ENCODE measurements at places on chromosomes 6 and 20.
A peak's percentile ranks its signal among the peaks of the same experiment; 100 is the strongest.

- DNase-seq: no peak
These were observed 27.8 kb upstream of the JAG1 start for GRCh38 chr20:10701607-10702006.

DNA sequence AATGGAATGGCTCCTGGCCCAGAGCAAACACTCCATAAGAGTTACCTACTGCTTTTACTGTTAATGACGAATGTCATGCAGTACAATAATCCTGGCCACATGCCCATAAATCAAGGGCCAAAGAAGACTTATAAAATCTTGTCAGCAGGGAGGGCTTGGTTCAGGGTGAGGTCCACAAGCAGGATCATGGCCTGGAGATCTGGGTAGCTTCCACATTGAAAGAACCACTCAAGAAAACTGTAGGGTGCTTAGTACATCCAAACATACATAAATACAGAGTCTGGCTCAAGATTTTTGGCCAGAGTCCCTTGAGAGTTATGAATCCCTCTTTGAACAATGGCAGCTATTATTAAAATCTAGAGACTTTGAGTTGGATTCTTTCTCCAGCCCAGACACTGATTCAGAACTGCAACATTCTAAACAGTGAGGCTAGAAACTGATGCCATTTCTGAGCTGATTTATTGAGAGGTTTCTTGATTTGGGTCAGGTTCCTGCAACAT lies 188.7 kb downstream of the CDC5L start:
- DNase-seq: no peak

DNA sequence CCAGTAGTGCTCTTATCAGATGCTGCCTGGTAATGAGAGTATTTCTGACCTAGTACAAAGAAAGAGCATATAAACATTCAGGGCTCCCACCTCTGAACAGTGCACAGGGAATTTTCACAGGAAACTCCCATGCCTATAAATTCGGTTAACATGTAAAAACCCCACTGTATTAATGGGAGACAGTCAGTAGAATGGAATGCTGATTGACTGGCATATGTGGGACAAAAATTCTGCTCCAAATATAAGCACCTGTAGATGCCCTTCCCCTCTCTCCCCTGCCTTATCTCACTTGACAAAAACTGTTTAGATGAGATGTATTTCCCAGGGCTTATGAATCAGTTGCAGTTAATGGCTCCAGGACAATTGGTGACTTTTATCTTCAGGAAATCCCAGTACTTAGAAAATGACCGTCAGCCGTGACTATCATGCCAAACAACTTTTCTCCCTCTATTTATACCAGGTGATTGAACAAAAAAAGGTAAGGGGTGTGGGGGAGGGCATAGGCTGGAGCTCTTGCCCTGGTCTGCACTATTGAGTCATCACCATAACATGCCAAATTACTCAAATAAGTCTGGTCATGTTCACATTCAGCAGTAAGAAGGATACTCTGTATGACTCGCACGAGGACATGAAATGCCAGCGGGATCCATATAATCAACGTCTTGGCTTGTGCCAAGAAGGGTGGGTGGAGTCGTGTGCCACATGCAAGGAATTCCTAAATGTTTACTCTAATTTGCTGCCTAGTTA lies 176.4 kb upstream of the BMP2 start:
- no peak for DNase-seq

DNA sequence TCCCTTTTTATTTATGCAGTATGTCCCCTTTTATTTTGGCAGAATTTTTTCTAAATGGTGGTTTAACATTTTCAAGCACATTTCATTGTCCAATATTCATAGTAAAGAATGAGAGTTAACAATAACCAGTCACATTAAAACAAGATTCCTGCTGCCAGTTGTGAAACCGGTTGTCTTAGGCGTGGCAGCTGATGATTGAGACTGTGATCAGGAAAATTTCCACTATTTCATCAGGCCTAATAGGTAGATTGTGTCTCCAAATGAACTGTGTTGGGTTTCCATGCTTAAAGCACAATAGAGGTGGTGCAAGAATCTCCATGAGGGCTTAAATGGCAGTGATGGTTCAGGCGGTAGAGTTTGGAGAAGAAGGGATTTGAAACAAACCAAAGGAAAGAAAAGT lies 15.3 kb downstream of the PRDM1 start:
- DNase-seq: no peak

DNA sequence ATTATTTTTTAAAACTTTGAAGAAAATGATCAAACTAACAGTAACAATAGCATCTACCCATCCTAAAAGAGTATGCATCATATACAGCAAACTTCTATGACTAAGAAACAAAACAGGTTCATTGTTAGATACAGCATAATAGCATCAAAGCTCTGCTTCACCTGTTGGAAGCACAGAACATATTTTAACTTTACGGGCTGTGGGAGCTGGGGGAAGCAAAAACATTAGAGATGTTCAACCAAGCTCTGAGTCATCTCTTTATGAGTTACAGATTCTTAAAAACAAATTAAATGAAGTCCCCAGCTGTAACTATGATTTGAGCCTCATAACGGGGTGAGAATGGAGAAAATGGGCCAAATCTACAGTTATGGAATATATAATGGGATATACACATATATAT lies 63.4 kb downstream of the SYNE1 start:
- no peak for DNase-seq

GRCh38 chr20:11813106-11813890 lies 104.4 kb upstream of the BTBD3 start:
- no peak for DNase-seq

DNA sequence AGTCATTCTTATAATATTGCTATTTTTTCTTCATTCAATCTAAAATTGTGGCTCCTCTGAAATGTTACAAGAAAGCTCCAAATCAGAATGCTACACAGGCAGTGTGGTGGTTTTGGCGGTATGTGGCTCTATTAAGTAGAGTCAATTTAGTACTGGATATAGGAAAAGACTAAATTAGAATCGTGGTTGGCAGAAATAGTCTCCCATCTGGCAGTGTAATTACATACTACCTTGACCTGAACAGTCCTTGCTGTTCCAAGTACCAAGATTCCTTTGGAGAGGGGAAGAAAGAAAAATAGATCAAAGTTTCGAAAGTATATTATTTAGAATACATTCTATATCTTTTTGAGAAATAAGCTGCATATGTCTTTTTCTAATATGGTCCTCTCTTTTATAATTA lies 78.2 kb downstream of the C6orf118 start:
- DNase-seq: no peak

GRCh38 chr6:132495604-132496079 lies 17.3 kb downstream of the STX7 start:
- no peak for DNase-seq

GRCh38 chr6:85923013-85923430 lies 280.3 kb upstream of the SYNCRIP start:
- no peak for DNase-seq

DNA sequence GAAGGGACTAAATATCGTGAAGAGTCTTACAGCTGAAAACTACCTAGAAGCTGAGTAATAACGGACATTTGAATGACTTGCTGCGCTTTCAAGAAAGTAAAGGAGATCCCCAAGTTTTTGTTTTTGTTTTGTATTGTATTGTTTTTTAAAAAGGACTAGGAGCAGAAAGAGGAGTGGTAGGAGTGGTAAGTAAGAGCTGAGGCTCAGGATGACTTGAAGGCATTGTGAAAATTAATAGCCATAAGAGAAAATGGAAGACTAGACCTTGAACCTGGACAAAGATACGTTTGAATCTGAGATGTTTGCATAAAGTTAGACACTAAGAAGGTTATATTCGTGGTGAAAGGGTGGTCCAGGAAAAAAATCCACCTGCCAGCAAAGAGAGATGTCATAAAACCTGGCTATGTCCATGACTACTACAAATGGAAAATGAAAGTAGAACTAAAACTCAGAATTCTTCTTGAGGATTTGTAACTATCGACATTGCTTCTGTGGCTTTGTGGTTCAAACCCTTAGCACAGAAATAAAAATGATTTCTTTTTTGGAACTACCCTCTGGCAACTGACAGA lies 824.8 kb upstream of the FLRT3 start:
- DNase-seq: no peak

DNA sequence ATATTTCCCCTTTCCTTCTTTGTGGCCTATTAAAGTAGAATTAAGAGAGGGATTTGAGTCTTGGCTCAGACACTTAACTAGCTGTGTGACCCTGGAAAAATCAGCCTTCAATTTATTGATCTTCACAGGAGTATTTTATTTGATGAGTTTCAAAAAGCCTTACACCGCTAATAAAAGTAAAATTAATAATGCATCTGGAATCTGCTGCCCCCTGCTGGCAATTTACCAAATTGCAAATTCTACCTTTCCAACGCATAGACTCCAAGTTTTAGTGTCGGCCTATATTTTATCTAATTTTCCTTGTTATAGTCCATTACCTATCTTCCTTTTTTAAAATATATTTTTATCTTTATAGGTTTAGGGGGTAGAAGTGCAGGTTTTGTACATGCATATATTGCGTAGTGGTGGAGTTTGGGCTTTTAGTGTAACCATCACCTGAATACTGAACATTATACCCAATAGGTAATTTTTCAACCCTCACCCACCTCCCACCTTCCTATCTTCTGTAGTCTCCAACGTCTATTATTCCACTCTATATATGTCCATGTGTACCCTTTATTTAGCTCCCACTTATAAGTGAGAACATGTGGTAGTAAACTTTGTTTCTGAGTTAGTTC lies 46.3 kb downstream of the GOPC start:
- no peak for DNase-seq

- no peak for DNase-seq
These were observed 966.6 kb downstream of the HACE1 start for GRCh38 chr6:103893141-103893581.

DNA sequence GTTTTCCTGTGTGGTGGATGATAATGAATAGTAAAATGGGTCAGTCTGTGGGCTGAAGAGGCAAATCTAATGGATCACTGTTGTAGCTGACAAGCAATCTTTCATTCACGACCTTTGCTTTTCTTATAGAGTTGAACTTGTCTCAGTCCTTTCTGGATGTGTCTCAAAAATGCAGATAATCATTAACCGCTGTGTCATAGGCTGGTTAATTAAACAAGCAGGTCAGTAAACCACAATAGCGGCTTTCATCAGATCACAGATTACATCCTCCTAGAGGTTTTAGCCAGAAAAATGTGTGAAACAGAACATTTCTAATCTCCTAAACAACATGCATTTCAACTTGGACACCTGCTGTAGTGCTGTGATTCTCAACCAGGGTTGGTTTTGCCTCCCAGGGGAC lies 2.5 kb upstream of the METTL24 start:
- DNase-seq: no peak

- DNase-seq: peak; percentile 22
These were observed 2.6 kb downstream of the UBE2V1 start for GRCh38 chr20:50110141-50111047.

GRCh38 chr20:33900521-33901131 lies 89.5 kb downstream of the CHMP4B start:
- no peak for DNase-seq

GRCh38 chr6:80728830-80729229 lies 622.4 kb downstream of the BCKDHB start:
- DNase-seq: no peak

- DNase-seq: no peak
These were observed 186.7 kb upstream of the TENT5A start for GRCh38 chr6:81938991-81939732.

- DNase-seq: no peak
These were observed 23.7 kb upstream of the SIRT5 start for GRCh38 chr6:13550656-13551055.

- no peak for DNase-seq
These were observed 38.5 kb upstream of the BMP6 start for GRCh38 chr6:7687145-7688111.

DNA sequence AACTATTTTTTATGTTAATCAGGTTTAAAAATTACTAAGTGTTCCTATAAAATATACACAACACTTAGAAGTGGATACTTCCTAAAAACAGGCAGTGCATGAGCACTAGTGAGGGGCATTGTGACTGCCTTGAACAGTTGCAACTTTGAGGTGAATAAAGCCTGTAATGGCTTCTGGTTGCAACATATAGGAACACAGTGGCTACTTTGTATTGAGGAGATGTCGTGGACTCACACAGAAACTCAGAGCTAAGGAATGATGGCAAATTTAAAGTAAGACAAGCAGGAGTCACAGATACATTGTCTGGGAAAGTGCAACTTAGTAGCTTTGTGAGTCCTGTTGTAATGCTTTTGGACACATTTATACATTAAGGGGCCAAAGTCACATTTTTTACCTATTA lies 861 bp upstream of the HLA-A start:
- DNase-seq: no peak

DNA sequence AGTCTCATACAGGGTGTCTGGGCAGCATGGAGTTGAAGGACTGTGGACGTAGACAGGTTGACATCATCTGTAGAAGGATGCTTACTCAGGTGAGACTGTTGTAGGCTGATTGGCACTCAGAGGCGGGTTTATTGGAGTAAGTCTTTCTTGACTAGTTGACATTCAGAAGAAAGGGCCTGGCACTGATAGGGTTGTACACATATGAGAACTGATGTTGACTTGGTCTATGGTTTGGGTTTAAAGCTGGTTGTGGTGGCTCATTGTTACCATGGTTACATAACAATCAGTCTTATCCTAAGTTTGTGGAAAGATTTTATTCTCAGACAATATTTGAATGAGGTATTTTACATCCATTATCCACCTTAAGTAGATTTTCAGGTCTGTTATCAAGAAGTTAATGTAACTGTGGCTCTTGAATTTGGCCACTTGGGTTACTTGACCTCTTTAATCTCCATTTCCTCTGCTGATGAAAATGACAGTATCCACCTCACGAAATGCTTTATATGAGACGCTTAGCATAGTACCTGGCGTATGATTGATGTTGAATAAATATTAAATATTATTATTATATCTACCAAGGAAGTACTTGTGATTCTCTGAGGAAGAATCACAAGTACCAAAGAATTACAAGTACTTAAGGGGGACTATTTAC lies 109.3 kb downstream of the DNAH8 start:
- DNase-seq: no peak

GRCh38 chr6:48713612-48714011 lies 602.6 kb upstream of the PTCHD4 start:
- no peak for DNase-seq

GRCh38 chr6:28205879-28206278 lies 19.2 kb upstream of the ZSCAN9 start:
- no peak for DNase-seq

- DNase-seq: no peak
These were observed 199.4 kb downstream of the PHACTR1 start for GRCh38 chr6:12916006-12916405.

GRCh38 chr20:49891476-49892110 lies 23.7 kb downstream of the SPATA2 start:
- no peak for DNase-seq

DNA sequence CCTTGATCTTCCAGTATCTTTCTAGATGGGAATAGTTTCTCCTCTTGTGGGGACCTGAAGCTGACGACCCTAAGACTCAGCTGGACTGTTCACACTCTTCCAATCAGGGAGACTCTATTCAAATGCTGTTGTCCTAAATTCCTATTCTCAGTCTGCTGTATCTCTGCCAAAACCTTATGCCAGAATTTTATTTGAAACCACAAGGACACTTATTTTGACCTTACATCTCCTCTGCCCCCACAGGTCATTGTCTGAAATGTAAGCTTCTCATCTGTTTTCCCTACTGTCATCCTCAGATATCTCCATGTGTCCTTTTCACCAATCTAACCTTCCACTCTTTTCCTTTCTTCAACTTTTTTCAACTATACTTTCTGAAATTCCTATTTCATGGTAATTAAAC lies 289.5 kb upstream of the SGK1 start:
- DNase-seq: no peak

All from stimulated activated CD8-positive, alpha-beta memory T cell treated with anti-CD3 and anti-CD28 coated beads, Interleukin-15, amount 100 ng/mL, for 4 hours (primary cell).